ENCODE measurements at places on chromosomes 11 and 22. TPM values are rescaled to one million over a fixed set of nuclear protein-coding genes. Genes with fewer than 3 reads are reported as not detected.

DNA sequence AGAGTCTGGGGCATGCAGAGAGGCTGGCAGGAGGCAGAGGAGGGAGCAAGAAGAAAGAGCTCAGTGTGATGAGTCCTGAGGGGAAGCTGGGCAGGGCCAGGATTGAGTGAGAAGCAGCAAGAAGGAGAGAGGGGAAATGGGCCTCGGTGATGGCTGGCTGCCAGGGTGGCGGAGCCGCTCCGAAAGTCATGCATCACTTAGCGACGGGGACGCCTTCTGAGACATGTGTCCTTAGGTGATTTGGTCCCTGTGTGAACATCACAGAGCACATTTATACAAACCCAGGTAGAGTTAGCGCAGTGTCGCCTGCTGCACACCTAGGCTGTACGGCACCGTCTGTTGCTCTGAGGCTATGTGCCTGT is 15.1 kb downstream of the TBC1D22A start:
- peak; percentile 43 for DNase-seq

- no peak for DNase-seq
Measured at GRCh38 chr11:111021131-111021530, 224.4 kb upstream of the POU2AF2 start.

DNA sequence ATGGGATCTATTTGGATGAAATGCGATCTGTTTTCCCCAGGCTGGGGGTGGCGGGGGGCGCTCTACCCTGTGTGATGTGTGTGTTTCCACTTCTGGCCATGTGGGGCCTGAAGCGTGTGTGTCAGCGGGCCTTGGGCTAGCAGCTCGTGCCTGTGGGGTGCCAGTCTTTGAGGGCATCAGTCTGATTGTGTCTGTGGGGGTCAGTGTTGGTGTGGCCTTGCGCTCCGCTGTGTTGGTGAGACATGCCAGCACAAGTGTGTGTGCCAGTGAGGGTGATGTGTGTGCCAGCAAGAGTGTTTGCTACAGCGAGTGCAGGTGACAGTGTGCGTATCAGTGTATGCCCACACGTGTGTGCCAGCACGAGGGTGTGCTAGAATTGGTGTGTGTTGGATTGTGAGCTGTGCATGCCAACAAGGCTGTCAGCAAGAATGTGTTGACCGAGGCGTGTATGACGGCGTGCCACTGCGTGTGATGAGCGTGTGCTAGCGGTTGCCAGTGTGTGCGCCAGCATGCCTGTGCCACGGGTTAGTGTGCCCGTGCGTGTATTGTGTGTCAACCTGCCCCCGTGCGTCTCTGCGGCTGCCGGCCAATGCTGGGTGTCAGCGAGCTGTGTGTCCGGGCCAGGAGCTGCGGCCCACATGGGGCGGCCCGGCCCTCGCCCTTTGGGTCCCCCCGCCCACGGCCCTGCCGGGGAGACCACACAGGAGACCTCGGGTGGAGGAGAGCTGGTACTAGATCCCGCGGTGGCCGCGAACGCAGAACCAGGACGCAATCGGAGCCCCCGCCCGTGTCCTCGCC is 519 bp downstream of the ARRB1 start:
- peak; percentile 65 for DNase-seq

APOA5 gene
- not detected for total RNA-seq

DNA sequence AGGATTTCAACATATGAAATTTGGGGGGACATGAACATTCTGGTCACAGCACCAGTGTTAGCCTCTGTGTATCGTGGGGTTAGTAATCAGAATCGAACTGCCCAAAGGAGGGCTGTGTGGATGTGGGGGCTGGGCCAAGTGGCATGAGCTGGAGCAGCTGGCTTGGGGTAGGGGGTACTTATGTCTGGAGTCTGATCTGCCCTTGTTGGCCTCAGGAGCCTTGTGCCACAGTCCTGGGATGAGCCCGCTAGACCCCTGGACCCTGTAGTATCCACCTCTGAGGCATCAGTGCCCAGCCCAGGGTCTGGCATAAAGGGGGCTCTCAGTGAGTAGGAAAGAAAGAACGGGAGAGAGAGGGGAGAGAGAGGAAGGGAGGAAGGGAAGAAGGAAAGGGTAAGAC is 67.3 kb downstream of the LRRC32 start:
- DNase-seq, result no peak
